Endodermal cell (in vitro differentiated cells): ENCODE measurements at places on chromosomes 11 and 22. TPM values are rescaled to one million over a fixed set of nuclear protein-coding genes. Genes with fewer than 3 reads are reported as not detected.

The KRTAP5-8 gene
- total RNA-seq: not detected in 3 replicates

The ADAMTS15 gene
- 0.27 to 0.38 TPM (median 0.34 TPM) in 3 replicates for total RNA-seq

The ZP1 gene
- total RNA-seq: not detected in 3 replicates

The EIF4G2 gene
- 967 and 1,007 TPM in 2 replicates for total RNA-seq

GRCh38 chr11:72758690-72759389, 6.6 kb upstream of the ARAP1 start:
- DNase-seq: no peak

- no peak for DNase-seq
Observed at GRCh38 chr22:31350410-31350863, 4.3 kb upstream of the PATZ1 start.

- DNase-seq: no peak
Observed at GRCh38 chr22:24179478-24180210, 1.6 kb upstream of the SUSD2 start.

- no peak for DNase-seq
Observed at GRCh38 chr11:113255096-113255495, 59.3 kb upstream of the TTC12 start.

DNA sequence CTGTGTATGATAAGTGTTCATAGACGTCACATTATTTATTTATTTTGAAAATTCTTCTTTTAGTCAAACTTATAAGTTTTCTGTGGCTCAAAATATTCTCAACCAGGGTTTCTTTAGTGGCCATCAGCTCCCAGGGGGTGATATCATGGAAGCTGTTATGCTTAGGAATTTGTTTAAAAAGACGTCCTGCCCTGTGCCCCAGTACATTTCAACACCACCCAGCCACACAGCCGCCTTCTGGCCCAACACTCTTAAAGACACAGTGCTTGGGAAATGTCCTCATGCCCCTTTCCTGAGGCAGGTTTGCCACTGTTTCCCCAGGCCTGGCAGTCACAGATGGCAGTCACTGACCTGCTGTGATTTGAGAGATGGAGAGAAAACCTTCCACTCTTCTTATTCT, 19.9 kb downstream of the TSKU start:
- DNase-seq: no peak

DNA sequence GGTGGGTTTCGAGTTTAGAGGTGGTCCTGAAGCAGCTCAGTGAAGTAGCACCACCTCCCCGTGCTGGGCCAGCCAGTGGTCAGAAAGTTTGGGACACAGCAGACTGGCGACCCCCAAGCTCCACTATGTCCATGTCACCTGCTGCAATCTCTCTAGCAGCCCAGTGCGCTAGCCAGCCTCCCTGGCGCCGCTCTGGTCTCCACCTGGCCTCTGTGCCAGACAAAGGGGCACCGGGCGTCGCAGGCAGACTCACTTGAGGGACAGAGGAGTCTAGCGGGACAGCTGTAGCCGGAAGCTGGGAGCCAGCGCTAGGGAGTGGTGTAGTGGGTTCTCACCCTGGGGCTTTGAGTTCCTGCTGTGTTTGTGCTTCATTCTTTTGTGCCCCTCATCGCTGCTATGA, 25.5 kb downstream of the MYBPC3 start:
- no peak for DNase-seq

GRCh38 chr11:120817158-120817557, 206.7 kb upstream of the TBCEL start:
- no peak for DNase-seq

GRCh38 chr11:45105984-45106375, 40.5 kb upstream of the PRDM11 start:
- DNase-seq: no peak
